CD4-positive, CD25-positive, alpha-beta regulatory T cell (primary cell): ENCODE measurements at places on chromosomes 7 and 10.

DNA sequence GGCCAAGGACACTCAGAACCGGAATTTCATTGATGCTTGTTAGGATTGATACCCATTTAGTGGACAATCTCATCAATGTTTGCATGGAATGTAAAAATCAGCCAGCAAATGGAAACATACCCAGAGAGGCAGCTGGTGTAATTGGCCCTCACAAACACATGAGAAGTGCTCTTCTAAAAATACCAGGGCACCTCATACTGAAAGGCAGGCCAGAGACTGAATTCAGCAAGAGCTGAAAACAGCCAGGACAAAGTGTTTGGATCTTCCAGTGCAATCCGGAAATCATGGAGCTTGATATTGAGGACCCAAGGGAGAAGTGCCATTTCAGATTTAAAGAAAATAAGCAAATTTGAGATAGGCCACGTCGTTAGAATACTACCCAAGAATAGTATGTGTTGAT, 498.6 kb downstream of the GALNT17 start:
- DNase-seq, result no peak

- no peak for DNase-seq
Observed at GRCh38 chr10:112708461-112708860, 241.6 kb upstream of the TCF7L2 start.

- DNase-seq, result no peak
Observed at GRCh38 chr10:119399466-119399865, 143.1 kb downstream of the RGS10 start.

- DNase-seq, result no peak
Observed at GRCh38 chr10:30048768-30049517, 10.4 kb downstream of the JCAD start.

DNA sequence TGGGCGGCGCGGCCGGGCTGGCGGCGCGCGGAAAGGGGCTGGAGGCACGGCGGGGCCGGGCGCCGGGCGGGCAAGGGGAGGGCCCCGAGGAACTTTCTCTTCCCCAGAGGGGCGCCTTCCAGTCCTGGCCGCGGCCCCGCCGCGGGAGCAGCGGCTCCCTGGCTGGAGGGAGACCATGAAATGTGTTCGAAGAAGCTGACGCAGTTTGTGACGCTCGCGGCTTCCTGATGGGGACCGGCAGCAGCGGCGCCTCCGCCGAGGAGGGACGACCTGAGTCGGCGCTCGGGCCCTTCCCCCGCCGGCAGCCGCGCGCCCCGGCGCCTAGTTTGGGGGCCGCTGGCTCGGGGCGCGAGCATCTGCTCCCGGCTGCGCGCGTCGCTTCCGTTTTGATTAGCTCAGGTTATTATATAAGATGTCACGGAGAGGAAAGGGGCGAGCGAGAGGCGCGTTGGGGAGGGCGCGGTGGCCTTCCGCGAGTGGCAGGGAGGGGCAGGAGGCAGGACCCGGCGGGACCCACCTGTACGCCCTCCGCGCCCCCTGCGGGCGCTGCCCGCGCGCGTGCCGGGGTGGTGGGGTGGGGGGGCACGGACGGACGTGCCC, 57.1 kb upstream of the PCGF5 start:
- DNase-seq, result peak; percentile 77

DNA sequence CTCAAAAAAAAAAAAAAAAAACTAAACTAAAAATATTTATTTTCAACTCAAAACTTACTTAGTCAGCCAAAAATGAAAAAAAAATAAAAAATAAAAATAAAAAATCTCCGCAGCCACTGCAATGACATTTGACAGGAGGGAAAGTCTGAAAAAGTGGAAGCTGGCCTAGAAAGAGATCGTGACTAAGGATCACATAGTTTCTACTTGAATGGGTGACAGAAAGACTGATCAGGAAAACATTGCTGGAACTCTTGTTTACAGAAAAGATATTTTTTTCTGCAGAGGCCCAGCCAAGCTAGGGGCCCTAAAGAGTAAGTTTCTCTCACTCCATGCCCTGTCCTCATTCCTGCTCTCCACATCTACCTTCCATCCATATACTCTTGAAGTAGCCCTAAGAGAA, 92.8 kb upstream of the KCND2 start:
- DNase-seq, result no peak

DNA sequence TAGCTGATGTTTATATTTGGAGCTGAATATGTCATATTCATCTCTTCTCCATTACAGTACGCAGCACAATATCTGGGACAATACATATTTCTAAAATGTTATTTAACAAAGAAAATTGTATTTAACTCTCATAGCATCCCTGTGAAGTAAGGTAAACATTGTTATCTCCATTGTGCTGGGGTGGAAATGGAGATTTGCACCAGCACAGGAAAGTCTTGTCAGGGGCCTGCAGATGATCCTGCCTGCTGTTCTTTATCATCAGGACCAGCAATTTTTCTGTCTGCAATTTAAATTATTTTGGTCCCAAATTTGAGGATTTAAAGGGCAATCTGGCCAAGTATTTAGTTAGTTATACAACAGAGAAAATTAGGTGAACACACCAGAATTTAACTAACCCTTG, 144.4 kb downstream of the CPED1 start:
- DNase-seq, result no peak

DNA sequence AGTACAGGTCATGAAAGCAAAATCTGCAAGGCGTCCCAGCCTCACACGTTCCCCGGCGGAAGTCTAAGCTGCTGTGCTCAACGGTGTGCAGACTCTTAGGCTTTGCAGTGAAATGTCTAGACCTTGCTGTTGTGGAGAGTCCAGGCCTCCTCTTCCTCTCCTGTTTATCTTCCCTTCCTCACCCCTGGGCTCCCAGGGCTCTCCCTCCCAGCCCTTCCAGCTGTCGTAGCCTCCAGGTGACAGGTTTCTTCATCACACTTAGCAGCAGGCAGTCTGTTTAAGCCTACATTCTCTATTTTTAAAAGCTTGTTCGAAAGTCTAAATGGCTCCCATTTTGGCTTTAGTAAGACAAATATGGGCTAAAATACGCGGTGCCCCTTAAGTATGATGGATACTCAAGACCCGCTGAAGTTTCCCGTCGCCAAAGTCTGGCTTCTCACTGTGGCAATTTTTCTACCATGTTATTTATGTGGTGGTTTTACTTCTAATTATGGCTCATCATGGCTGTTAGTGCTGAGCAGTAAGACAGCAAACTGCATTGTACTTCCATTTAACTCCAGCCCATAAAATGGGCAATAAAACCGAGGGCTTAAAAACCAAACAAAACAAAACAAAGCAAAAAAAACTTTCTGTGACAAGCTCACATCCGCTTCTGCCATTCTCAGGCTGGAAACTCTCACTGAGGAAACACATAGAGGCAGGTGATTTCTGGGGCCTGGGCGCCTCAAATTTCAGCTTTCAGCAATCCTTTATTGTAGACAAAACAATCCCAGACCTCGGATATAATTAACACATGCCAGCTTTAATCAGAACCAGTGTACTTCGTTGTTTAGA, 243.2 kb downstream of the SNX10 start:
- DNase-seq, result no peak

- DNase-seq, result no peak
Observed at GRCh38 chr7:81932936-81933335, 163.1 kb upstream of the HGF start.

DNA sequence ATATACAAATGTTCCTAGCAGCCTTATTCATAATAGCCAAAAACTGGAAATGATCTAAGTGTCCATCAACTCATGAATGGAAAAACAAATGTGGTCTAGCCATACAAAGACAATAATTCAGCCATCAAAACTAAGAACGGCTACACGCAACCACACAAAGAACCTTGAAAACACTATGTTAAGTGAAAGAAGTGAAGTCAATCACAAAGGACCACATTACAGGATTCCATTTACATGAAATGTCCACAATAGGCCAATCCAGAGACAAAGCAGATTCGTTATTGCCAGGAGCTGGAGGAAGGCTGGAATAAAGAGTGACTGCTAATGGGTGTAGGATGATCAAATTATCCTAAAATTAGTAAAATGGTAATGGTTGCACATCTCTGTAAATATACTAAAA, 21.1 kb downstream of the MKRN1 start:
- no peak for DNase-seq

GRCh38 chr10:91409069-91409868, 875 bp upstream of the HECTD2 start:
- DNase-seq, result no peak

GRCh38 chr7:151481650-151482505, 37.8 kb downstream of the RHEB start:
- DNase-seq, result no peak

- DNase-seq, result no peak
Observed at GRCh38 chr7:48091506-48092433, 2.7 kb downstream of the UPP1 start.

- no peak for DNase-seq
Observed at GRCh38 chr10:3554121-3554522, 230.9 kb downstream of the KLF6 start.

DNA sequence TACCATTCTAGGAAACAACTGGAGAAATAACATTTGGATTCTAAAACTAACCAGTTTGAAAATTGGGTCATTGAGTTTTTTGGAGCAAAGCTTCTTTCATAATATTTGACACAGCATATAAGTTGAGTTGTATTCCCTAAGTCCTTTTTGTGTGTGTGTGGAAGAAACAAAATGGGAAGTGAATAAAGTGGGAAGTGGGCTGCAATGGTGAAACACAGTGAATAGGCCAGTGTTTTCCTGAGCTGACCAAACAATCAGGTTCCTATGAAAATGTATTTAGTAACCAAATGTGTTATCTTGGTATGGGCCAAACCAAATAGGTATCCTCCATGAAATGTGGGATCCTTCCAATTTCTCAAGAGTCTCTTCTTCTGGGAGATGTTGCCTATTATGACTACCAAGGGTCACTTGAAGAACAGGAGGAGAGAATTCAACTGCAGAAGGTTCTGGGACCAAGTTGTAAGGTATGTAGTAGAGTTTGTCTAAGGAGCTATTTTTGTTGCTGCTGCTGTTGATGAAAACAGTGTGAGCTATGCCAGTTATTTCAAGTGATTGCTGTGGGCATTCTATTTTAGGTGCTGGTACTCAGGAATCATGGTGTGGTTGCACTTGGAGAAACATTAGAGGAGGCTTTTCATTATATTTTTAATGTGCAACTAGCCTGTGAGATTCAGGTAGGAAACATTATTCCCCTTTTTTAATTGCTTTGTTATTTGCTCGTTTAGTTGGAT, 88.3 kb upstream of the MXI1 start:
- DNase-seq, result no peak

GRCh38 chr7:101357433-101357832, 5.2 kb upstream of the COL26A1 start:
- no peak for DNase-seq

GRCh38 chr10:102802920-102803534, 34.2 kb downstream of the CYP17A1 start:
- DNase-seq, result no peak

GRCh38 chr7:15389073-15389472, 172.7 kb downstream of the AGMO start:
- no peak for DNase-seq

- DNase-seq, result no peak
Observed at GRCh38 chr7:94022550-94022949, 18.4 kb upstream of the BET1 start.

DNA sequence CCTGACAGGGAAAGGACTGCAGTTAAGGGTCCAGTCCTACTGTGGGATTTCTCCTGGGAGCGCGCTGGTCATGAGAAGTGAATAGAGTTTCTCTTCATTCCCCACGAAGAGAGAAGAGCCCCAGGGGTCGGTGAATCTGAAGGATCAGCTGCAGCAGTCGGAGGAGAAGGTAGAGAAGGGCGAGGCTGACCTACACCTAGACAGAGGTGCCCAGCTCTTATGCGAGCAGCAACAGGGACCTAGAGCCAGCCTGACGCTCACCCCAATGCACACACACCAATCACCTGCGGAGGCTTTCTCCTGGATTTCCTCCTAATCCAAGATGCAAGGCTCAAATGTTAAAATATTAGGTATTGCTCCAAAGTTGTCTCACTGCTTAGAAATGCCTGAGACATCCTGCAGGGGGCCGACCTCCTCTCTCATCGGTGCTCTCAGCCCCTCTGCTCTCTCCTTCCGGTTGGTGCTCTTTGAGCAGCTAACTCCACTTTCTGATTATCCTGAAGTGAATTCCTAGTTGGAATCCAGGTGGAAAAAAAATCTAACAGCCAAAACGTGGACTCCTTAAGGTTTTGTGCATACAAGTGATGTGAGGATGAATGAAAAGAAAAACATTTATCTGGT, 176.4 kb downstream of the AHR start:
- no peak for DNase-seq

DNA sequence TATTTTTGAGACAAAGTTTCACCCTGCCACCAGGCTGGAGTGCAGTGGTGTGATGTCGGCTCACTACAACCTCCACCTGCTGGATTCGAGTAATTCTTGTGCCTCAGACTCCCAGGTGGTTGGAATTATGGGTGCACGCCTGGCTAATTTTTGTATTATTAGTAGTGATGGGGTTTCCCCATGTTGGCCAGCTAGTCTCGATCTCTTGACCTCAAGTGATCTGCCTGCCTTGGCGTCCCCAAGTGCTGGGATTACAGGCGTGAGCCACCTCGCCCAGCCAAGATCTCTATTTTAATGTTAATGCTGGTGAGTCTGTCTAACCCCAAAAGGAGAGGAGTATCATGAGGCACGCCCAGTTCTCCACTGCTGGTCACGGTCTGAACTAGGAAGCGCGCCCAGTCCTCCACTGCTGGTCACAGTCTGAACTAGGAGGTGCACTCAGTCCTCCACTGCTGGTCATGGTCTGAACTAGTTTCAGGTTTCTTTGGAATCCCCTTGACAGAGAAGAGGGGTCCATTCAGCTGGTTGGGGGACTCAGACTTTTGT, 5.6 kb upstream of the LRRC27 start:
- DNase-seq, result no peak

GRCh38 chr10:127939786-127940330, 33.0 kb downstream of the PTPRE start:
- no peak for DNase-seq

- no peak for DNase-seq
Observed at GRCh38 chr10:42975558-42976340, 101.1 kb upstream of the RET start.

DNA sequence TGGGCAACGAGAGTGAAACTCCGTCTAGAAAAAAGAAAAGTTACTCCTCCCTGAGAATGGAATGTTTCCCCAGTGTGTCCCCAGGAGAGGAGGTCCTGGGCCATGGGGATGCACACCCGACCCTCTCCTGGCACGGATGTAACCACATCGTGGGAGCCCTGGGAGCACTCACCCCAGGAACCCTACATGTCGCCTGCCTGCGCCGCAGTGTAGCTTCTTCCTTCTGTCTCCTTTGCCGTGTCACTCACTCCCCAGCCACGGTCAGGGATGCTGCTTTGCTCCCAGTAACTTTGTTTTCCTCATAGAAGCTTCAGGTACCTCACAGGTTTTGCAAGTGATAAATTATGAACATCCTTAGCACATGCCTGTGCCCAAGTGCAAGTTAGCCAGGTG, 82.0 kb downstream of the EZH2 start:
- no peak for DNase-seq

GRCh38 chr10:78749898-78750297, 318.9 kb upstream of the ZMIZ1 start:
- no peak for DNase-seq

- DNase-seq, result peak; percentile 35
Observed at GRCh38 chr7:50369143-50370026, 64.9 kb downstream of the IKZF1 start.
